SW 1271 (cell line): ENCODE measurements at places on chromosomes 6 and 20.

GRCh38 chr6:151008425-151008824, 142.9 kb downstream of the MTHFD1L start:
- no peak for DNase-seq

- DNase-seq, result peak; percentile 52
Measured at GRCh38 chr6:41713650-41714291, 21.6 kb downstream of the TFEB start.

DNA sequence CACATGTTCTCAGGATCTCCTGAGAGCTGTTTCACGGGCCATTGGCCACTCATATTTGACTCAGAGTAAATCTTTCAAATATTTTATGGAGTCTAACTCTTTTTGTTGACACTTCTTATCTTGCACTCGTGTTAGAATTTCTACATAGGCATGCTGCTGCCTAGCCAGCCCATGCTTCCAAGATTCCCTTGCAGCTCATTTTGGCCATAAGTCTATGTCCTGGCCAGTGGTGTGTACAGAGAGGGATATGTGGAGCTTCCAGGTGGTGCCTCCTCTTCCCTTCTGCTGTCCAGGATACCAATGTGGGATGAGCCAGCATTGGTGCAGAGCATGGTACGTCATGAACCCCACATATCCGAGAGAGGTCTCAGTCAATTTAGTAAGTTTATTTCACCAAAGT, 522.6 kb downstream of the QKI start:
- no peak for DNase-seq

DNA sequence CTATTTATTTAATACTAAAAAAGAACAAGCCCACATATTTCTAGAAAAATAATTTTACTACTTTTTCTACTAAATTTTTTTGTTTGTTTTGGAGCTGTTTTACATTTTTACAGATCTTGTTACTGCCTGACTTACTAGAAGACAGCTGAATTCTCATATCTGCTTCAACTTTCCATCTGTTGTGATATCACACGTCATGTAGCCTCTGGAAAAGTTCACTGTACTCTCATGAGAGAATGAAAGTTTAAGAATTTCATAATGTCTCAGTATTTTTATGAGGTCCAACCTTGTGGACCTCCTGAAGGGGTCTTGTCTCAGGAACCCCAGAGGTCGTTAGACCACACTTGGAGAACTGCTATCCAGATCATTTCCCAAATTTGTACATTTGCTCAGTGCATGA, 81.7 kb upstream of the MTHFD1L start:
- no peak for DNase-seq

- no peak for DNase-seq
Measured at GRCh38 chr20:16916165-16916564, 168.0 kb downstream of the OTOR start.

DNA sequence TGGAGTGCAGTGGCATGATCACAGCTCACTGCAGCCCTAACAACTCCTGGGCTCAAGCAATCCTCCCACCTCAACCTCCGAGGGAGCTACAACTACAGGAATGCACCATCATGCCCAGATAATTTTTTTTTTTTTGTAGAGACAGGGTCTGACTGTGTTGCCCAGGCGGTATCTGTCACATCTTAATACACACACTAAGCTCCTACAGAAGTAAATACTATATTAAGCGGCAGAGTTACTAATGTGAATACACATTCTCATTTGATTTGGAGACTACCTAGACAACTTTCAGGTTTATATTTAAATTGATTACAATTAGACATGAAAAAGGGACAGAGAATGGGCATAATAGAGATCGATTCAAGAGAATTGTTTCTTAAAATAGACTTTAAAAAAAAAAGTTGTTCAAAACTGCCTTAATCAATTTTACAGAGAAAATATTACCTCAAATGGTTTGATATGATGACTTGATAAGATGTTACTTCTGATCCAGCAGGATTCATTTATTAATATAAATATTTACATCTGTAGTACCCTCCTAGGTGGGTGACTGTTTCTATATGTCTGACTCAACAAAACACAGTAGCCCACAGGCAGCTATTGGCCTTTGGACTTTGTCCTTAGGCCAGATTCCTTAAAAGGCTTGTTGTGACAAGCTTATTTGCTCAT, 7.1 kb upstream of the LOC128125822 start:
- no peak for DNase-seq

DNA sequence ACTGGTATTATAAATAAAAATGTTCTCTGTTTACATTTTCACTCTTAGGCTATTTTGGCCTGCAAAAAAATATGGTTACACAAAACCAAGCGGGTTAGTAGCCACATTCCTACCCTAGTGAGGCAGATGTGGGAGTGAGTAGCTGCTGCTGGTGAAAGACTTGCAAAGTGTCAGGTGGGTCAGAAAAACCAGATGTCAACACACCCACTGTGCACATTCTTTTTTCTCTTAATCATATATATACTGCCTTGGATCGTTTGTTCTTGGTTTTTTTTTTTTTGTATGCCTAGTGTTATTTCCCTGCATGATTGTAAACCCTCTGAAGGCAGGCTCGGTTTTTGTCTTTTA, 68.0 kb upstream of the TFB1M start:
- no peak for DNase-seq

DNA sequence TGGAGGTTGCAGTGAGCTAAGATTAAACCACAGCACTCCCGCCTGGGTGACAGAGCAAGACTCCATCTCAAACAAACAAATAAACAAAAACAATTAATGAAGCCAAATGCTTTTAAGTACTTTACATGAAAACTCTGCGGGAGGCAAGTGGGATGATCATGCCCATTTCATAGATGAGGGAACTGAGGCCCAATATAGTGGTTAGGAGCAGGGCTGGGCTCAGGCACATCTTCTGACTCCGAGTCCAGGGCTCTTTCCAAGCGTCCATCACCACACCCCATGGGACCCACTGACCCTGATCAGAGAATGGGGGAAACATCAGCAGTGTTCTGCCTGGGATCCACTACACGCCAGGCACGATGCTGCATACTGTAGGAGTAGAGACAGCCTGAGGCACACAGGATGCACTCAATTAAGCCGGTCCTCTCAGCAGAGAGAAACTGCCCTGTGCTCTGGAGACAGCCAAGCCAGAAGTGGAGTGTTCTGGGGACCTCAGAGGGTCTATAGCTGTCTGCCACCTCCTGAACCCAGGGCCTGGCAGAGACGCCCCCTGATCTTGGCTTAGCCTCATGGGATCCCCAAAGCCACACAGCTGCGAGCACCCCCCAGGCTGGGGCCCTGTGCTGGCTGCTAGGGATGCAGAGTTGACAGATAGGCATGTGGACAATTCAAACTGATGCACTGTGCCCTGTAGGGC, 13.5 kb downstream of the TTBK1 start:
- DNase-seq, result no peak

DNA sequence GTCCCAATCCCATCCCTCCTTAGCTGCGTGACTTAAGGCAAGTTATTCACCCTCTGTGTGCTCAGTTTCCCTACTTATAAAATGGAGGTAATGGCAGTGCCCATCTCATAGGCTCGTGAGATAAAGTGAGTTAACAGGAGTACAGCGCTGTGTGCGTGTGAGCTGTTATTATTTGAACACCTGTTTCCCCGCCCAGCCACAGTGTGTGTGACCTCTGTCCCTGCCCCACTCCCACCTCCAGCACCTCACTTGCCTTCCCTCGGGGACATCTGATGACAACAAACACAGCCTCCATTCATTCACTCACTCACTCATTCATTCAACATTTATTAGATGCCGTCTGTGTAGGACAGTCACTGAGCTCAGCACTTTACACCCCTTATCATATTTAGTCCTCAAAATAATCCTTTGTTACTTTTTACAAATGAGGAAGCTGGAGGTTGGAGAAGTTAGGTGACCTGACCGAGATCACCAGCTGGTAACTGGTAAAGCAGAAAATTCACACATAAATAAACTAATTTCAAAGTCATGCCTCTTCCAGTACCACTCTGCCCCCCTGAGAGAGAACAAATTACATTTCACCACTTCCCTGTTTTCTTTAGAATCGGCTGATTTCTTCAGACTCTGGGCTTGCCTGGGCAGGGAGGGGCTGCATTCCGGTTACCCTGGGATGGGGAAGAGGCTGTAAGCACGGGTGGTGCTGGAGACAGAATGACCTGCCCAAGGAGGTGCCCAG, 58.6 kb downstream of the CPNE5 start:
- DNase-seq, result no peak

DNA sequence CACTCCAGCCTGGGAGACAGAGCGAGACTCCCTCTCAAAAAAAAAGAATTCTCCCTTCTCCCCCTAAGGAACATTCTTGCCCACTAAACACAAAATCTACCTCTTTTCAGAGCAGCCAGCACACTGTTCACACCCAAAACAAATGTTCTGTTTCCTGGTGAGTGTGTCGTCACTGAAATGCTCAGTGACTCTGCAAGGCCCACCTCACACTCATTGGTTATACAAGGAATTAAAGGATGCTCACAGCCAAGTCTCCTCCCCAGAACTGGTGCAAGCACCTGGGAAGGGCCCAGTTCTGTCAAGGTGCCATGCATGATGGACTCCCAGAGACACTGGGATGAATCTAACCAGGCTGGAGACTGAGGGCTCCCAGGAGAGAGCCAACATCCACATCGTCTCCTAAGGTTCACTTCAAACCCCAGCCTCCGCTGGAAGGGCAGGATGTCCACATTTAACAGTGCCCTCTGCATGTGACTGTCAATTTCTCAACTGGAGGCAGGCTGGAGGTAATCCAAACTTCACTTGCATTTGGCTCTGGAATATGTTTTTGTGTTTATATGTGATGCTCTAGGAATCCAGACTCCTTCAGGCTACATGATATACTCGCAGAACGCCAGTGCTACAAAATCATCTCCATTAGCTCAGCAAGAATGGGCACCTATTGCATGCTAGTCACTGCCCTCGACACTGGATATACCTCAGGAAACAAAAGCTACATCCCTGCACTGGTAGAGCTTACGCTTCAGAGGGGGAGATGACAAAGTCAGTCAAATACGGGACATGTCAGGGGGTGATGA, 7.1 kb downstream of the RRBP1 start:
- DNase-seq, result no peak

DNA sequence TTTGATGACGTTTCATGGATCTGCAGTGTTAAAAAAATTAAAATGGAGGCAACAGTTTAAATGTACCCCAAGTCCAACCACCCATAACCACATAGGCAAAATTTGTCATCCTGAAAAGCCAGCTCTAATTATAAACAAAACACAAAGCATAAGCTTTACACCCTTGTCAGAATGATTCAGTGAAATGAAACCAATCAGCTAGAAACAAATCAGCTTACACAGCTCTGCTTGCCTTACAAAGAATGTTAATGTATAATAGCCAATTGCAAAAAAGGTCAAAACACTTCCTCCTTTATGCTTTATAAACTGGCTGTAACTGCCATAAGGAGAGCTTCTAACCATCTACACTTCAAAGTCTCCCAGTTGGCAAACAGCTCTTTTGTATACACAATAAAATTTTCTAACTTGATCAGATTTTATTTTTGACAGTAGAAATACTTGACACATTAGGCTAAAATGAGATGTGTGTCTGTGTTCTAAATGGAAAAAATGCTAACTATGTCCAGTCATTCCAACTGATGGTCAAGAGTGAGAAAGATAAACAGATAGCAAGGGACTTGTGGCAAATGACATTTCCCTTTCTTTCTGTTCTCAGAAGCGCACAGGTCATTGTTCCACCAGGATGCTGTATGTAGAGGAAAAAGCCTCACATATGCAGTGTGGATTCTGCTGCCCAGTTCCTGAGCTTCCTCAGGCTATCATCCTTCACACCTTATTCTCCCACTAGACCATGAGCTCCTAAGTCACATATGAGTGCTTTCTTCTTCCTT, 344.3 kb upstream of the ID4 start:
- no peak for DNase-seq

- peak; percentile 70 for DNase-seq
Measured at GRCh38 chr6:152948150-152948768, 34.6 kb downstream of the FBXO5 start.

- no peak for DNase-seq
Measured at GRCh38 chr6:150696190-150696589, 96.5 kb downstream of the PLEKHG1 start.

DNA sequence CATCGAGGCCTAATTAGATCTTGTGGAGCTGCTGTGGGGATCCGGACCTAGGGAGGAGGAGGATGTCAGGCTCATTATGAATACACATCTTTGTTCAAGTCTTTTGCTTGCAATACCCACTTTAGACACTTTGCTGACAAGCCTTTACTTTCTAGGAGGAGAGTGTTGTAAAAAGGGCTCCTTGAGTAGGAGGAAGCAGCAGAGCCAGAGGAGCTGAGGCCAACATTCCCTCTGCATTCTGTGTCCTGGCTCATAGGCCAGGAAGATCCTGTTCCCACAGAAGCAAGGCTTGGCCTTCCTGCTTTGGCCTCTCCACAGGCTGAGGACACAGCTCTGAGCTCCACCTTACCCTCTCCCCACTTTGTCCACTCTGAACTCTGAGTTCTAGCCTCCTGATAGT, 67.1 kb downstream of the TPD52L1 start:
- DNase-seq, result no peak

GRCh38 chr6:138572167-138572875, 73.0 kb upstream of the NHSL1 start:
- no peak for DNase-seq

GRCh38 chr6:139644821-139645220, 270.4 kb upstream of the CITED2 start:
- DNase-seq, result no peak

DNA sequence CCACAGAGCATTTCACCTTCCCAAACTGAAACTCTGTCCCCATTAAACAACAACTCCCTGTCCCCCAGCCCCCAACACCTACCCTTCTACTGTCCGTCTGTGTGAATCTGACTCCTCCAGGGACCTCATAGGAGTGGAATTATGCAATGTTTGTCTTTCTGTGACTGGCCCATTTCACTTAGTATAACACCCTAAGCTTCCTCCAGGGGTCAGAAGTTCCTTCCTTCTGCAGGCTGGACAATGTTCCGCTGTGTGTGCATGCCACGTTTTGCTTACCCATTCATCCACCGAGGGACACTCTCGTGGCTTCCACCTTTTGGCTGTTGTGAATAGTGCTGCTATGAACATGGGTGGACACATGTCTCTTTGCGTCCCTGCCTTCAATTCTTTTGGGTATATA, 37.6 kb upstream of the MPC1 start:
- DNase-seq, result no peak

DNA sequence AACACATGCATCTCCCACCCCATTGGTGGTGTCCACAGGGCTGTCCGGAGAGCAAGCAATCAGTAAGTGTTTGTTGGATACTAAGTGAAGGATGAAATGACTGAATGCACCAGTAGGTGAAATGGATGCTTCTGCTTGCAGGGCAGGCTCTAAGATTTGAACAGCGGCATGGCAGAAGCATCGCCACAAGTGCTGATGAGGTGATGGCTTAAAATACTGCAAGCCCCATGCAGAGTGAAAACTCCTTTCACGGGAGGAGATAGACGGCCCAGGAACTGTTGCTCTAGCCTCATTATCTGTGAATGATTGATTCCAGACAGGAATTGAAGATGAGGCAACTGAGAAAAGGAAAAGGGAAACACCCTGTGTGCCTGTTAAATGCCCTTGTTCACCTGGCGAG, 158.9 kb downstream of the LY86 start:
- no peak for DNase-seq
